Tibial nerve (tissue), 4 donors: ENCODE measurements at places on chromosomes 11 and 22. TPM values are rescaled to one million over a fixed set of nuclear protein-coding genes. Genes with fewer than 3 reads are reported as not detected.
A peak's percentile ranks its signal among the peaks of the same experiment; 100 is the strongest.

DNA sequence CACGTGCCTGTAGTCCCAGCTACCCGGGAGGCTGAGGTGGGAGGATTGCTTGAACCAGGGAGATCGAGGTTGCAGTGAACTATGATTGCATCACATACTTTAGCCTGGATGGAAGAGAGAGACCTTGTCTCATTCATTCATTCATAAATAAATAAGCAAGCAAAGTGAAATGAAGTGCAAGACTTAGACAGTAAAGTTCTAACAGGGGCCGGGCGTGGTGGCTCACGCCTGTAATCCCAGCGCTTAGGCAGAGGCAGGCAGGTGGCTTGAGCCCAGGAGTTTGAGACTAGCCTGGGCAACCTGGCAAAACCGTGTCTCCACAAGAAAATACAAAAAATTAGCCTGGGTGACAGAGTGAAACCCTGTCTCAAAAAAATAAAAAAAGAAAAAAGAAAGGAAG is 1.6 kb upstream of the ZNF280A start:
- no peaks in the 10 kb centered on the region for H3K27me3 ChIP-seq
- no peaks in the 10 kb centered on the region for H3K4me1 ChIP-seq
- H3K4me3 ChIP-seq, result no peak overlapping the region
- no peak for DNase-seq
- H3K27ac ChIP-seq, result no peak overlapping the region

DNA sequence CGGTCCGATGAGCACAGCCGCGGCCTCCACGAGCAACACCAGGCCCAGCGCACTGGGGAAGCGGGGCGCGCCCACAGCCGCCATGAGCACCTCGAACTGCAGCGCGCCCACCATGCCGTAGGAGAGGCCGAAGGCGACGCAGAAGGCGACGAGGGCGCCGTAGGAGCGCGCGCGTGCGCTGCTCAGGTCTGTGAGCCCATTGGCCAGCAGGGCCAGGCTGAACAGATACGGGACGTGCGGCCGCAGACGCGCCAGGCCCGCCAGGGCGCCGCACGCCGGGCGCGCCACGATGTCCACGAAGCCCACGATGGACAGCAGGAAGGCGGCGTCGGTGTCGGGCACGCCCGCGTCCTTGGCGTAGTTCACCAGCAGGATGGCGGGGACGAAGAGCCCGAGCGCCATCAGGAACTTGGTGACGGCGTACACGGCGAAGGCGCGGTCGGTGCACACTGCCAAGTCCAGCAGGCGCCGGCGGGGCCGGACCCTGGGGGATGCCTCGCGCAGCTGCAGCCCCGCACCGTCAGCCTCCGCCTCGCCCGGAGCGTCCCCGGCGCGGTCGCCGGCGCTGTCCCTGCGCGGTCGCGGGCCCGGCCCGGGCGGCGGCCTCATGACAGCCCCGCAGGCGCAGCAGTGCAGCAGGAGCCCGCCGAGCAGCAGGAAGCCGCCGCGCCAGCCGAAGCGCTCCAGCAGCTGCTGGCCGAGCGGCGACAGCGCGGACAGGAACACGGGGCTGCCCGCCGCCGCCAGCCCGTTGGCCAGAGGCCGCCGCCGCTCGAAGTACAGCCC is 2.9 kb downstream of the SLC16A8 start:
- H3K4me1 ChIP-seq, result peaks cover 6% of the 10 kb centered on the region
- H3K36me3 ChIP-seq, result peaks cover 24% of the 10 kb centered on the region
- no peak for DNase-seq
- peak overlapping the region; percentile 34 for H3K4me3 ChIP-seq
- no peak overlapping the region for H3K27ac ChIP-seq

DNA sequence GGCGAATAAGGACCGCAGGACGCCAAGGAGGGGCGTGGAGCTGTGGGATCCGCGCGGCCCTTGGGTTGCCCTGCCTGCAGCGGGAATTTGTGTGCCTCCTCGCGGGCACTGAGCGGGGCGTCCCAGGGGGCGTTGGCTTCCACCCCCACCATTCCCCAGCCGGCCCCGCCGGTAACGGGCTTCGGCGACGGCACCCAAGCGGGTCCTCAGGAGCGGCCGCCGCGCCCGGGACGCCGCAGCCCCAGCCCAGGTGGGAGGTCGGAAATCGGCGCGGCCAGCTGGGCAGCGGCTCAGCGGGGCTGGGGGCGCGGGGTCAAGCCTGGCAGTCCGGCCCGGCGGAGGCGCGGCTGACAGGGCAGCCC is 320 bp downstream of the CLTCL1 start:
- H3K27ac ChIP-seq, result peak overlapping the region; percentile 73
- H3K4me1 ChIP-seq, result peaks cover 11% of the 10 kb centered on the region
- DNase-seq, result no peak
- no peaks in the 10 kb centered on the region for H3K27me3 ChIP-seq

GRCh38 chr11:110148775-110149744 is 55.9 kb downstream of the ZC3H12C start:
- no peak overlapping the region for H3K4me3 ChIP-seq
- peaks cover 18% of the 10 kb centered on the region for H3K4me1 ChIP-seq
- peaks cover 12% of the 10 kb centered on the region for H3K36me3 ChIP-seq

DNA sequence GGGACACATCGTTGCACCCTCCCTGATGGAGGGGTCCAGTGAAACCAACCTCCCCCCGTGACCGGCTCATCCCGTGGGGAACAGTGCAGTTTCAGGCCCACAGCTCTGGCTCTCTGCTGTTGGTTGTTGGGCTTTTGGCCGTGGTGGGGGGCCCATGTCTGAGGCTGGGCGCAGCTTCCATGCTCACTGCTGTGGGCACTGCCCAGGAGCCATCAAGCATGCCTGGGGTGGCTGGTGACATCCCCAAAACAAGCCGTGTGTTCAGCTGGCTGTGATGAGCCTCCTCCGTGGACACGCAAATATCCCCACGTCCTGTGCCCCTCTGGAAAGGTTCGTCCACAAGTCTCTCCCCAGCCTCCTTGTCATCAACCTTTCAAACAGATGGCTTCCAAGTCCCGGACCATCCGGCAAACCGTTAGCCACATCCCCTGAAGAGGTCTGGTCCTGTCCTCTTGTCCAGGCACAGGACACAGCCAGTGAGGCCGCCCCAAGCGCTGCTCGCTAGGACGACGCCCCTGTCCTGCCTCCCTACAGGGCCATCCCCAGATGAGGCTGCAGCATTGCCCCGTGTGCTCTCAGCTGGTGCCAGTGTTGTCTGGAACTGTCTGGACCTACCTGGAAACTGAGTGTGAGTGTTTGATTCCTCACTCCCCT is 29.4 kb upstream of the BRSK2 start:
- H3K4me3 ChIP-seq, result no peak overlapping the region
- no peaks in the 10 kb centered on the region for H3K4me1 ChIP-seq
- no peak overlapping the region for H3K27ac ChIP-seq

The GLYAT gene
- total RNA-seq, result 1.7 TPM

DNA sequence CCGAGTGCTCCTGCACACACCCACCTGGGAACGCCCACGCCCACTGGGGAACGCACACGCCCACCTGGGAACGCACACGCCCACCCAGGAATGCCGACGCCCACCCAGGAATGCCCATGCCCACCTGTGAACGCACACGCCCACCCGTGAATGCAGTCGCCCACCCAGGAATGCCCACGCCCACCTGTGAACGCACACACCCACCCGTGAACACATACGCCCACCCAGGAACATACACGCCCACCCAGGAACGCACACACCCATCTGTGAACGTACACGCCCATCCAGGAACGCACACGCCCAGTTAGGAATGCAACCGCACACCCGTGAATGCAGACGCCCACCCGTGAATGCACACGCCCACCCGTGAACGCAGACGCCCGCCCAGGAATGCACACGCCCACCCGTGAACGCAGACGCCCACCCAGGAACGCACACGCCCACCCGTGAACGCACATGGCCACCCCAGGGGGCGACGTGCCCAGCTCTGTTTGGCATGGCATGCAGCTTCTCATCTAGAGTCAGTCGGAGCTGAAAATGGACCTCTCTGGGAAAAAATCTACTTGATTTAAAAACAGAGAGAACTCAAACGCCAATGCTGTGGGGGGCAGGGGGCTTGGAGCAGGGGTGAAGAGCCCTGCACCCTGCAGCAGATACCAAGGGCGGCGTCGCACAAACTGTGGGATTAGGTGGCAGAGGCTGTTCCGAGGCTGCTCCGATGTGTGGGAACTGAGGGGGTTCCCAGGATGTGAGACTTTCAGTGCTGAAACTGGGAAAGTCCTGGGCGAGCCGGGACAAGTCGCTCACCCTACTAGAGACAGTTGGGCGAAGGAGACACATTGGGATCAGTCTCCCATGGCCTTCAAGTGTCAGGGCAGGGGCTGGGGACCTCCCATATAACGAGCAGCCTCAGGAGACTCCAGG is 83.3 kb downstream of the MYEOV start:
- peak overlapping the region; percentile 57 for H3K27ac ChIP-seq
- DNase-seq, result no peak
- H3K4me3 ChIP-seq, result no peak overlapping the region
- H3K4me1 ChIP-seq, result peaks cover 58% of the 10 kb centered on the region
- no peaks in the 10 kb centered on the region for H3K27me3 ChIP-seq

DNA sequence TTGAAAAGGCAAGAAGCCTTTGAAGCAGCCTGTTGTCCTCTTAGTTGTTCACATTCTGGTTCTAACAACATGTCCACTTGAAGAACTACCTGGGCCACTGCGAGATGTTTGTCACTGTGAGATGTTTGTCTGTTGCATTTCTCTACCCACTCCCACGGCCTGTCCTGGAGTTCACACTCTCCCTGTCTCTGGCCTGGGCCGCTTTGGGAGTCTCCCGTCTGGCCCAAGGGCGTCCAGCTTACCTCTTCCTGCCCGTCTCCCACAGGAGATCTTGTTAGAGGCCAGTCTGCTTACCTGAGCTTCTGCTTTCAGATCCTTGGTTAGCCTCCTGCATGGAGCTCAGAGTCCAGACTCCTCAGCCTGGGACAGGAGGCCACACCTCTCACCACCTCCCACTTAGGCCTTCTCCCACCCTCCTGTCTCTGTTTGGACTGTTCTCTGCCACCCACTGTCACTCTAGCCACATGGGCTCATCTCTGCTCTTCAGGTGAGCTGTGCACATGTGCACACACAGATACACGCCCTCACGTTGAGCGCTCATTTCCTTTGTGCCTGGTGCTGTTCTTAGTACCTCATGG is 66.0 kb downstream of the TBC1D22A start:
- DNase-seq, result no peak
- no peaks in the 10 kb centered on the region for H3K36me3 ChIP-seq
- no peak overlapping the region for H3K27ac ChIP-seq
- no peak overlapping the region for H3K4me3 ChIP-seq
- H3K27me3 ChIP-seq, result no peaks in the 10 kb centered on the region

- H3K27ac ChIP-seq, result no peak overlapping the region
- no peaks in the 10 kb centered on the region for H3K36me3 ChIP-seq
- DNase-seq, result no peak
- H3K4me1 ChIP-seq, result peaks cover 1% of the 10 kb centered on the region
- H3K27me3 ChIP-seq, result no peaks in the 10 kb centered on the region
Observed at GRCh38 chr22:45429981-45430775, 16.7 kb downstream of the RIBC2 start.

The LIF gene
- 0.84 TPM for total RNA-seq

The OR2D2 gene
- not detected for total RNA-seq

GRCh38 chr11:122647736-122648275 is 7.7 kb upstream of the UBASH3B start:
- H3K27me3 ChIP-seq, result no peaks in the 10 kb centered on the region
- H3K36me3 ChIP-seq, result no peaks in the 10 kb centered on the region
- no peak overlapping the region for H3K27ac ChIP-seq
